ENCODE measurements at places on chromosomes 3 and 15.

DNA sequence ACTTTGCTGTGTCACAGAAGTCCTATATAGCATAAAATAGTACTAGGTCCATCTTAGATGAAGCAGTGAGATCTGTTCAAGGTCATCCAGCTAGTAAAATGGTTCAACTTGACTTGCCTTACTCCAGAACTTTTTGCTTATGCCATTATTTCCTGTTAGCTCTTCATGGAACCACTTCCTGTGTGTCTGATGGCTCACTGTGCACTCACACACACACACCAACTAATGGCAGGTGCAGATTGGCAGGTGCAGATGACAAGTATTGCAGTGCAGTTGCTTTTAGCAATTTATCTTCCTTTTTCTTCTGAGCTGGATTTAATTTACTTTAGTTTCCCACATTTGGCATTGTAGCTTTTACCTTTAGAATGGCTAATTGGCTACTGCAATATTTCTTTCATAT, 29.8 kb downstream of the GOLGA8S start:
- DNase-seq: no peak

GRCh38 chr3:144809380-144809779, 837.8 kb downstream of the DIPK2A start:
- DNase-seq: no peak

DNA sequence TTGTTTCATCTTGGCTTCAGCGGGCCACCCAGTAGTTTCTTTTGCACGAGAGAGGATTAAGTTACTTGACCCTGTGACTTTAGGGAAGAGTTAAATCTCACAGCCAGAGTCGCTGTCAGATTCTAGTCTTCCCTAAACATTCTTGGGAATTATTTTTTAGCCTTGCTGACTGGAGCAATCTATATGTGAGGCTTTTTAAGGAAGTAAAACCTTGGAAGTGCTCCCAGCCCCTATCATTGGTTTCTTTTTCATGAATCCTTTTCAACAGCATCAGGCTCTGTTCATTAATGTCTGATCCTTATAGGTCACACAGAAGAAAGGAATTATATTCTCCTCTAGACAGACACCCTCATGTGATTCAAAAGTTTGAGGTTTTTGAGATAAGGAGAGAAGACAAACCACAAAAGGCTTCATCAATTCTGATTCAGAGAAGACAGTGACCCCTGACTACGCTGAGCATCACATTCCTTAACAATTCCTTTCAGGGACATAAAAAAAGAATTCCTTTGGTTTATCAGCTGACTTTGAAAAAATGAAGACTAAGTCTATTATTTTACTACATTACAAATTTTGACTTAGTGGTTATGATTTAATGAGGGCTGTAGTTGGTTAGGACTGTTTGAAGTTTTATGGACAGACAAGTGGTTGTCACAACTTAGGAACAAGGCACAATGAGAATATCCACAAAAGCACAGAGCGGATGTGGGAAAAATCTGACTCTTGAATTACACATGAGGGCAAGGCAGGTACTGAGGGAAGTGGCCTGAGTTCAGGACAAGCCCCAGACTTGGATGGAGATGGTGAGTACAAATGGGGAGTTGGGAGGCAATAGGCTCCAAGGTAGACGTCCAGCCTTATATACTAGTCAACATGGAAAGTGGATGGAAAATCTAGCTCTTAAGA, 171.1 kb upstream of the STT3B start:
- peak; percentile 45 for DNase-seq

DNA sequence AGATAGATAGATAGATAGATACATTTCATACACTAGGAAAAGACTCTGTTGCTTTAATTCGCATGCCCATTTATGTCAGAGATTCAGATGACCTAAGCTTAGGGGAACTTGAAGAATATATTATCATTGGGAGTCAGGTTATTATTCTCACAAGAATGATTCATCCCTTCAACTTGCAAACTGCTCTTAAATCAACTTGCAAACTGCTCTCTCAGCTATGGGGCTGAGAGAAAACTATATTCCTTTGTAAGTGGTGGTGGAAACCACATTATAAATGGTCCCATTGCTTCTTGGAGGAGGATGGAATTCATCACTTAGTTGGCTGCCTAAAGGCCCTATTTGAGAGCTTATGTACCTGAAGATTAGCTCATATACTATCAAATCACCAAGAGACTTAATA, 160.9 kb upstream of the STAC start:
- peak; percentile 70 for DNase-seq

DNA sequence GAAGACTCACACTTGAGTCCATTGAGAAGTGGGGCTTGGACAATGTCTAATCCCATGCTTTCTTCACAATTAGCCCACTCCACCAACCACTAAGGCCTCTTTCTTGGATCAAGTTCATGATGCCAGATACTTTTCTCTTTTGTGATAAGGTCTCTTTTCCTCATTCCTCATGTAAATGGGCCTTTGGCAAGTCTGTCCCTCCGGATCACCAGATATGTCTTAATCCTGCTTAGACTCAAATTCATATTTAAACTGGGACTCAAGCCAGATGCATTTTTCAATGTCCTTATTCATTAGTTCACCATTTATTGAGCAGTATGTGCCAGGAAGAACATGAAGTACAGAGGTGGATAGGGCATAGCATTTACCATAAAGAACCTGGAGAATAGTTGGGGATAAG, 671.1 kb downstream of the TBL1XR1 start:
- DNase-seq: no peak

DNA sequence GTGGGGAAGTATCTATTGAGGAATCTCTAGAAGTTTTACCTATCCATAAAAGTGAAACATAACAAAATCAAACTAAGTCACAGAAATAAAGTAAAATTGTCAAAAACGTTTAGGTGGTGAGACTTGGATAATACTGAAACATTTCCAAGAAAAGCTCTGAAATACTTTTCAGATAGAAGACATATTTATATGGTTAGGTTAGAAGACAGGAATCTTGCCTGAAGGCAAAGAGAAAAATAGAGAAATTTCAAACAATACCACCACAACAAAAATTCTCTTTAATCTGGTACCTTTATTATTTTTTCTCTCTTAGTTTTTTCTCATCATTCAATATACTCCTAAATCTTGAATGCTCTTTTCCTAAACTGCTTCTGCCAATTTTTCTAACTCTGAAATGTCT, 222.7 kb upstream of the PLSCR5 start:
- no peak for DNase-seq

DNA sequence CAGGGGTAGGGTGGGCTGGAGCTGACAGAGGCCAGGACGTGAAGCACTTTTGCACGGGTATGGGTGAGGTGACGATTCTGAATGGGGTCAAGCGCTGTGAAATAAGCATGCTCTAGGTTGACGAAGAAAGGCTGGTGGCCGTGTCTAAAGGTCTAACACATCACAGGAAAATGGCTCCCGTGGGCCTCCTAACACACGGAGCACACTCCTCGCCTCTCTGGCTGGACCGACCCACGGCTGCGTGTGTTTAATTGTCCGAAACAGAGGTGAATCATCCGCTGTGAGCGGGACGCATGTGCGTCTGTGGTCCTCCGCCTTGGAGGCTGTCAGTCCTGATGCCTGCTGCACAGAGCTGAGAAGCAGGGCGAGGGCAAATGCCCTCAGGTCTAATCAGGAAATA, 130.6 kb downstream of the NSMCE3 start:
- DNase-seq: no peak

DNA sequence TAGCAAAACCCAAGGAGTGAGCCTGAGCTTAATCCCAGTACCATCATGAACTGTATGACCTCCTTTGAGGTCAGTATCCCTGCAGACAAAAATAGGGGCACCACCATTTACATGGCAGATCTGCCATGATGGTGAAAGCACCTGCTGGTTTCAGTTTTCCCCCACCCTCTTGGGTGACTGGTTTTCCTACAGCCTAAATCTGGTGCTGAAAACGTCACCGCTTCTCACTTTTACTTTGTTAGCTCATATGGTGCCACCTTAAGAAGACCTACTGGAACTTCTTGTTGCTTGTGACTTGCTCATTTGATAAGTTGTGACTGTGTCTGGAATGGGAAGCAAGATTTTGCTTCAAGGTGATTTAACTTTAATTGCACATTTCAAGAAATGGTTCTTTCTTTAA, 5.1 kb downstream of the PPP1R2 start:
- DNase-seq: no peak

- no peak for DNase-seq
Observed at GRCh38 chr3:107765524-107765923, 242.8 kb downstream of the BBX start.

GRCh38 chr15:62888623-62889022, 153.9 kb upstream of the TPM1 start:
- no peak for DNase-seq

GRCh38 chr3:10442151-10442795, 63.1 kb downstream of the ATP2B2 start:
- no peak for DNase-seq

GRCh38 chr15:38010395-38010794, 76.0 kb downstream of the TMCO5A start:
- no peak for DNase-seq

GRCh38 chr15:57696146-57696545, 10.4 kb upstream of the POLR2M start:
- DNase-seq: no peak

- DNase-seq: no peak
Observed at GRCh38 chr15:76006136-76006778, 6.0 kb downstream of the NRG4 start.

DNA sequence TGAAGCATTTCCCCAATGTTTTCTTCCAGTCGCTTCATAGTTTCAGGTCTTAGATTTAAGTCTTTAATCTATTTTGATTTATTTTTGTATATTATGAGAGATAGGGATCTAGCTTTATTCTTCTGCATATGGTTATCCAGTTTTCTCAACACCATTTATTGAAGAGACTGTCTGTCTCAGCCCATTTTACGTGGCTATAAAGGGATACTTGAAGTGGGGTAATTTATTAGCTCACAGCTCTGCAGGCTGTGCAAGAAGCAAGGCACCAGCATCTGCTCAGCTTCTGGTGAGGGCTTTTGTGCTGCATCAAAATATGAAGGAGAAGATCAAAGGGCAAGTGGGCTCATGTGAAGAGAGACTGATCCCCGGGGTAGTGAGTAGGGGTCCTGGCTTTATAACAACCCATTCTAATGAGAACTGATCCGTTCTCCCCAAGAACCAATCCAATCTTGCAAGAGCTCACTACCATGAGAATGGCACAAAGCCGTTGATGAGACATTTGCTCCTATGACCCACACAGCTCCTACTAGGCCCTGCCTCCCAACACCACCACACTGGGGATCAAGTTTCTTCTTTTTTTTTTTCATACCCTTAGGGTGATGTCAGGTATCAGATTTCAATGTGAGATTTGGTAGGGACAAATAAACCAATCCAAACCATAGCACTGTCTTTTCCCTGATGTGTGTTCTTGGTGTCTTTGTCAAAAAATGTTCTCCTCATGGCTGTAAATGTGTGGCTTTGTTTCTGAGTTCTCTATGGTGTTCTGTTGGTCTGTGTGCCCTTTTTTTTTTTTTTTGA, 63.2 kb downstream of the IQGAP1 start:
- no peak for DNase-seq

DNA sequence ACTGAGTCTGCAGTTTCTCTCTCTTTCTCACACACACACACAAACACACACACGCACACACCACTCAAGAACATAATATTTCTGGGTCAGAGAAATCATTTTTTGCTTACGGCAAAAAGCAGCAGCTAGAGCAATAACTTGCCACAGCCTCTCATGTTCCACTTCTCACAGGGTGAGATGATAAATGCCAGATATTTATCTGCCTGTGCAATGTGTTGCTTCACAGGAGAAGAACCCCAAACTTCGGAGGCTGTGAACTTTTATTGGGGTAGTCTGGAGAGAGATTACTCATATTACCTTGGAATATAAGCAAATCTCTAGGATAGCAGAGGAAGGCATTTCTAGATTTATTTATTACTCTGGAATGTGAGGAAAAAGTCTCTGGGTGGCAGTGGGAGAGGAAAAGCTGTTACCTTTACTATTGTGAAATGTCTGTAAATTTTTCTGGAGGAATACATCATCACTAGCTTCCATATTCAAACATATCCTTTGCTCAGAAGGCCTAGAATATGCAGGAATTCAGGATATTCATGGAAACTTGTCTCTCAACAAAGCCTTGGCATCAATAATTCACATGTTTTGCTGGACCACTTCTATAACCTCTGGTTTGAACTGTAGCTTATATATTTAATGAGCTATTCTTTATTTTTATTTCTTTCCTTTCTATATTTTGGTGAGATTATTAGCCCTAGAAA, 369.2 kb downstream of the NSUN3 start:
- no peak for DNase-seq

- peak; percentile 35 for DNase-seq
Observed at GRCh38 chr3:108940166-108940565, 13.5 kb downstream of the GUCA1C start.

GRCh38 chr3:183253528-183254486, 754 bp downstream of the B3GNT5 start:
- DNase-seq: no peak

DNA sequence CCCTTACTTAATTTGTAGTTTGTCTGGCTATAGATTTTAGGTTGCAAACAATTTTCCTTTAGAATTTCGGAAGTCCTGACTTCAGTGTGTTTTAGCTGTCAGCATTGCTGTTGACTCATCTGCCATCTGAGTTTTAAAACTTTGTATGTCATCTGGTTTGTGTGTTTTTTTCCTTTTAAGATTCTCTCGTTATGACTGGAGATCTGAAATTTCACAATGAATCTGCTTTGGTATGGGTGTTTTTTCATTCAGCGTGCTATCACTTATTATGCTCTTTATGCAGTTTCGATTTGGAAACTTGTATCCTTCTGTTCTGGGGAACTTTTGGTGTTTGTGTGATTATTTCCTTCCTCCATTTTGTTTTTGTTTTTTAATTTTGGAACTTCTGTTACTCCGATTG, 53.7 kb upstream of the ZNF280D start:
- no peak for DNase-seq
